Endodermal cell (in vitro differentiated cells): ENCODE measurements at places on chromosomes 7 and 10. TPM values are rescaled to one million over a fixed set of nuclear protein-coding genes. Genes with fewer than 3 reads are reported as not detected.

DNA sequence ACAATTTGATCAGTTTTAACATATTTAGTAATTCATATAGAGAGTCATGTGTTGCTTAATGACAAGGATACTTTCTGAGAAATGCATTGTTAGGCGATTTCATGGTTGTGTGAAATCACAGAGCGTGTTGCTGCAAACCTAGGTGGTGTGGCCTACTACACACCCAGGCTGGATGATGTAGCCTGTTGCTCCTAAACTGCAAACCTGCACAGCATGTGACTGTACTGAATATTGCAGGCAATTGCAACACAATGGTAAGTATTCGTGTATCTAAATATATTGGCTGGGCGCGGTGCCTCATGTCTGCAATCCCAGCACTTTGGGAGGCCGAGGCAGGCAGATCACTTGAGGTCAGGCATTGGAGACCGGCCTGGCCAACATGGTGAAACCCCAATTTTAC is 73.7 kb upstream of the BAIAP2L1 start:
- DNase-seq: no peak
- H3K4me1 ChIP-seq: no peaks in the 10 kb centered on the region
- H3K4me3 ChIP-seq: no peak overlapping the region
- H3K27me3 ChIP-seq: no peaks in the 10 kb centered on the region

- H3K27me3 ChIP-seq: no peaks in the 10 kb centered on the region
- no peaks in the 10 kb centered on the region for H3K4me1 ChIP-seq
- H3K4me3 ChIP-seq: no peak overlapping the region
- H3K36me3 ChIP-seq: no peaks in the 10 kb centered on the region
- H3K27ac ChIP-seq: no peak overlapping the region
Observed at GRCh38 chr10:116648903-116649302, 28.1 kb downstream of the PNLIPRP2 start.

- H3K36me3 ChIP-seq: no peaks in the 10 kb centered on the region
- H3K27ac ChIP-seq: no peak overlapping the region
- DNase-seq: no peak
- peaks cover 7% of the 10 kb centered on the region for H3K4me1 ChIP-seq
- no peak overlapping the region for H3K4me3 ChIP-seq
Observed at GRCh38 chr10:129854796-129855705, 109.0 kb downstream of the EBF3 start.

DNA sequence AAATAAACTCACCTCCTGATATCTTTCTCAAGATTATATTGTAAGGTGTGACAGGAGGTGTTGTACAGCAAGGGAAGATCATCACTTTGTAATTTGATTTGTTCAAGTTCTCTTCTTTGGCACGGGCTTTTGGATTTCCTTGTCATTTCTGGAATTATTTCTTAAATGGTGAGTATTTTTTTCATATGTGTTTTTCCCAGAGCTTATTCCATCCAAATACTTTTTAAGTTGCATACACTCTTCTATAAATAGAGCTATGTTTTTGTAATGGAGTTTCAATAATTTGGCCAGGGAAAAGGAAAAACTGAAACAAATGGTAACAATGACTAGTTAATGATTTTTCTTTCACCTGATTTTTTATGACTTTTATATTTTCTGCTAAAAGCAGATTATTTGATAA is 92.5 kb downstream of the CFAP58 start:
- no peaks in the 10 kb centered on the region for H3K36me3 ChIP-seq
- no peak overlapping the region for H3K27ac ChIP-seq
- no peak for DNase-seq
- H3K4me1 ChIP-seq: no peaks in the 10 kb centered on the region

DNA sequence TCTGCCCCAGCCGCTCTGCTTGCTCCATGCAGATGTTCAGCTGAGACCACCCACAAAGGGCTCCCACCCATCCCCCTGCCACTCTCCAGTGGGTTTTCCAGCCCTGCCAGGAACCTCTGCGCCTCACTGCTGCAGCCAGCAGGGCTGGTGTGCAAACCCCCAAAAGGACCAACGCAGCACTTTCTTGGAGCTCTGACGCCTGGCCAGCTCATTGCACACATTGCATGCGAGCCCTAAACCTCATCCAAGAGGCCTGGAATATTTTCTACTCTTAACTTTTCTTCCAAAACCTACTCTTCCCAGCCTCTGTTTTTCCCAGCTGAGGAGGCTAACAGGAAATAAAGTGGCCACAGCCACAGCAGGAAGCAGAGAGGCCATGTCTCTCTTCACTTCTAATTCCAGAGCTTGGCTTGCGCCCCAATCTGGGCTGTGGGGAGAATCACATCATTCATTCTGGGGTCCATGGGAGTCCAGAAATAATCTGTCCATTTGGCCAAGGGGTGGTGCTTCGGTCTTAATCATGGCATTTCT is 4.6 kb upstream of the FAM170B start:
- no peak for DNase-seq
- H3K4me3 ChIP-seq: no peak overlapping the region
- no peaks in the 10 kb centered on the region for H3K4me1 ChIP-seq
- H3K27me3 ChIP-seq: no peaks in the 10 kb centered on the region
- no peaks in the 10 kb centered on the region for H3K36me3 ChIP-seq

DNA sequence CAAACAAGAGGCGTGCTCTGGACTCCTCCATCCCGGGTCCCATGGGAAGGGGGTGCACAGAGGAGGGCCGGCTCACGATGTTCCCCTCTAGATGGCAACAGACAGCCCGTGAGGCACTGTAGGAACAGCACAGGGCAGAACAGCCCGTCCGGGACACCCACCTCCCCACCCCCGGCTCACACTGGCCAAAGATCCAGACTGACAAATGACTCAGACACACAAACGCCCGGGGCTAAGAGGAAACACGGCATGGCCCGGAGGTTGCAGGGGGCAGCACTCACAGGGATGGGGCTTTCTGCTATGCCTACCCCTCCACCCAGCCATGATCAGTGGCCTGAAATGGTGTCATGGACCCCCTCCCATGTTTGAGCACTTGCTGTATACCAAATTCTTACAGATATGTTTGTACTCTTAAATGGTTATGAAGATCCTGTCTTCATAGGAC is 4.9 kb upstream of the ELN start:
- H3K27me3 ChIP-seq: no peaks in the 10 kb centered on the region
- H3K27ac ChIP-seq: no peak overlapping the region
- H3K4me1 ChIP-seq: no peaks in the 10 kb centered on the region
- DNase-seq: peak; percentile 65
- no peaks in the 10 kb centered on the region for H3K36me3 ChIP-seq
- H3K4me3 ChIP-seq: no peak overlapping the region

GRCh38 chr7:104961821-104962220 is 52.2 kb upstream of the KMT2E start:
- no peak overlapping the region for H3K27ac ChIP-seq
- H3K4me3 ChIP-seq: no peak overlapping the region
- H3K36me3 ChIP-seq: no peaks in the 10 kb centered on the region
- H3K4me1 ChIP-seq: no peaks in the 10 kb centered on the region
- no peak for DNase-seq
- H3K27me3 ChIP-seq: no peaks in the 10 kb centered on the region

The AEBP1 gene
- total RNA-seq: 55.0 to 57.3 TPM (median 55.2 TPM) in 3 replicates

The THNSL1 gene
- 6.8 and 7.2 TPM in 2 replicates for total RNA-seq
